Right lobe of liver (tissue), 6 donors: ENCODE measurements at places on chromosomes 7 and 10.

- no peak for DNase-seq
Observed at GRCh38 chr10:46528171-46528671, 28.2 kb downstream of the GPRIN2 start.

DNA sequence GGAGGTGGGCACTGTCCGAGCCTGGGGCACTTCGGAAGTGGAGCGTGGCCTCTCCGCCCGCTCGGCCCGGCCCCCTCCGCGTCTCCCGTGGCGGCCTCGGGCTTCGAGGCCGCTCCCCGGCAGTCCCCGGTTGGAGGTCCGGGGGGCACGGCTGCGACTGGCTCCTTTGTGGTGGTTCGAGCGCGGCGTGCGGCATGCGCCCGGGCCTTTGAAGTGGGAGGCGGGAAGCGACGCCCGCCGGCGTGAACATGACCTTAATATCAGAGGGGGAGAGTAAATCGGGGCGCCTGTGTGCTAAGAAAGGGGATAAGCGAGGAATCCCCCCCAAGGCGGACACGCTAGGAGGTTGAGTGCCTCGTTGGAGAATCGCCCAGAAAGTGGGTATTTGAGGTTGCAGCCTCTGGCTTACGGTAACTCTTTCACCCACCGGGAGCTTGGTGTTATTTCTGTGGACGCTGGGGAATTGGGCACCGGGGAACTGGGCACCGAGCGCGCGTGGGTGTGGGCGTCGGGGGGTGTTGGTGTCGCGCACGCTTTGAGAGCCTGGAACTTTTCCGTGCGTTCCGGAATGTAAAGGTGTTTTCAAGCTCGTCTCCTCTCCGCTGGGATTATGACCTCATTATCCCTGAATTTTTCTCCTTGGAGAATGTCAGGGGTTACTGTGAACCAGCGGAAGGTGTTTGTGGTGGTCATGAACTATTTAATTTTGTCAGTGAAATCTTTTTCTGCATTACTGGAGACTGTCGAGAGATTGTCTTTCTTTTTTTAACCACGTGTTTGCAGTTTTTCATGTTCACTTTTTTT lies 660 bp downstream of the SUV39H2 start:
- no peak for DNase-seq

DNA sequence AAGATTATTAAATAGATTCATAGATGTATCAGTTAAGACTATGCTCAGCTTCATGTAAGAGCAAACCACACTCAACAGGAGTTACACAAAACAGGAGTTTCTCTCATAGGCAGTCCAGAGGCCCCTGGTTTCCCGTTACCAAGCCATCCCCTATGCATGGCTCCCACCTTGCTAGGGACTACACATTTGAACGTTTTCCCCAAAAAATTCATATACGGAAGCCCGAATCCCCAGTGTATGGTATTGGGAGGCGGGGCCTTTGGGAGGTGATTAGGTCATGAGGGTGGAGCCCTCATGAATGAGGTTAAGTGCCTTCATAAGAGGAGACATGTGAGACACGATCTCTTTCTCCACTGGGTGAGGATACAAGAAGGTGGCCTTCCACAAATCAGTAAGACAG lies 29.1 kb downstream of the RSU1 start:
- no peak for DNase-seq

GRCh38 chr10:4194231-4194630 lies 409.2 kb upstream of the KLF6 start:
- no peak for DNase-seq

DNA sequence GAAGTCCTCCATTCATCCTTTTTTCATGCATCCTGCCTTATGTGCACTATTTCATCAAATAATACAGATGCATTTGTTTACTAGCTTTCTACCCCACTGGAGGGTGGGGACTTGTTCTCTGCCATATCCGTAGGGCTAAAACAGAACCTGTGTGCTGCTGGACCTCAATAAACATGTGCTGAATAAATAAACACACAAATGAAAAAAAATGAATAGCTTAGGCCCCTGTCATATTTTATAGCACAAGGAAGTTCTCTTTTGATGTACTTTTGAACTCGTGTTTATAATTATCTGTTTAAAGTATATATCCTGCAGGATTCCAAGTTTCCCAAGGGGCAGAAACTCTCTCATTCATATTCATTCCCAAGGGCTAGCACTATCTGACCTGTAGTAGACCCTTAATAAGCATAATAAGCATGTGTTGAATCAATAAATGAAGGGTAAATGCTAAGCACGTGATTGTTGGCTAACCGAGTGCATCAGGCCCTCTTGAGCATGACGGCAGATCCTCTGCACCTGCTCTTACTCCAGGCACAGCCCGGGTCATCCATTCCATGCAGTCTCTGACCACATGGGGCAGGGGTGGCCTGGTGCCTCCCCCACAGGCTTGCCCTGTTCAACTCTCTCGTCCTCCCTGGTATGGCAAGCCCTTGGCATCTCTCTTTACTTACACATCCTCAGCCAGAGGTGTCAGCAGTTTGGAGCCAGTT lies 474.1 kb upstream of the ZMIZ1 start:
- DNase-seq: no peak

DNA sequence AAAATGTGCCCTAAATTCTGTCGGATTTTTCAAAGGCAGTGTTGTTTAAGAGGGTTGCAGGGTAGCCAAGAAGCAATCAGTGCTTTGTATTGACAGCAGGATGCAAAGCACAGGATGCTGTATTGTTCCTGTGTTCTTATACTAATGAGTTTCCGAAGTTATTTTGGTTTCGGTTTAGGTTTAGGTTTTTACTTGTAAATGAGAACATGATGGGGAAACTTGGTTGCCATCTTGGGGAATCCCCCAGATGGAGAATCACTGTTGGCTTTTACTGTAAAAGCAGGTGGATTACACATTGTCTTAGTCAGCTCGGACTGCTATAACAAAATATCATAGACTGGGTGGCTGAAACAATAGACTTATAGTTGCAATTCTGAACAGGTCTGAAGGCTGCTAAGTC lies 72.1 kb downstream of the INHBA start:
- no peak for DNase-seq

DNA sequence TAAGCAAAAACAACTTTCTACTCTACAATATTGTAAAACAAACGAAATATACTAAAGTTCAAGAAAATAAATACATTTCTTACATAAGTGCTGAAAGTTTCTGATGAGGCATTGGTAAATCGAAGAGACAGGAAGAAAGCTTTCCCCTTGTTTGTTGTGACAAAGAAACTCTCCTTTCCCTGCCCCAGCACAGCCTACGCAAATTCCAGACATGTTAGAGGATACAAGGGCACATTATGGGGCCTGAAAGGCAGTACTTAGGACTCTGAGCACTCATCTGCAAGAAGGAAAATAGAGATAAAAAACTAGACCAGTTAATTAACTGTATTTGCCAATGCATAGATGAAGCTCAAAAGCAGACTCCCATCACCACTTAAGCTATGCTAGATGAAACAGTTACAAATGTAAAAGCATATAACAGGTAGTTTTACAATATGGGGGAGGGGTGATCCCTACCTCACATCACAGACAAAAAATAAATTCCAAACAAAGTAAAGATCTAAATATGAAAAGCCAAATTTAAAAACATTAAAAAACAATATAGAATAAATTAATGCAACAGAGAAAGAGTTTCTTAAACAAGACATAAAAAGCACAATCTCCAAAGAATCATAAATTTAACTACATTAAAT lies 21.8 kb downstream of the ARHGAP19 start:
- no peak for DNase-seq

- no peak for DNase-seq
Observed at GRCh38 chr10:37703833-37704382, 153.5 kb downstream of the ZNF248 start.

GRCh38 chr10:95559471-95559870 lies 1.7 kb downstream of the SORBS1 start:
- DNase-seq: no peak

DNA sequence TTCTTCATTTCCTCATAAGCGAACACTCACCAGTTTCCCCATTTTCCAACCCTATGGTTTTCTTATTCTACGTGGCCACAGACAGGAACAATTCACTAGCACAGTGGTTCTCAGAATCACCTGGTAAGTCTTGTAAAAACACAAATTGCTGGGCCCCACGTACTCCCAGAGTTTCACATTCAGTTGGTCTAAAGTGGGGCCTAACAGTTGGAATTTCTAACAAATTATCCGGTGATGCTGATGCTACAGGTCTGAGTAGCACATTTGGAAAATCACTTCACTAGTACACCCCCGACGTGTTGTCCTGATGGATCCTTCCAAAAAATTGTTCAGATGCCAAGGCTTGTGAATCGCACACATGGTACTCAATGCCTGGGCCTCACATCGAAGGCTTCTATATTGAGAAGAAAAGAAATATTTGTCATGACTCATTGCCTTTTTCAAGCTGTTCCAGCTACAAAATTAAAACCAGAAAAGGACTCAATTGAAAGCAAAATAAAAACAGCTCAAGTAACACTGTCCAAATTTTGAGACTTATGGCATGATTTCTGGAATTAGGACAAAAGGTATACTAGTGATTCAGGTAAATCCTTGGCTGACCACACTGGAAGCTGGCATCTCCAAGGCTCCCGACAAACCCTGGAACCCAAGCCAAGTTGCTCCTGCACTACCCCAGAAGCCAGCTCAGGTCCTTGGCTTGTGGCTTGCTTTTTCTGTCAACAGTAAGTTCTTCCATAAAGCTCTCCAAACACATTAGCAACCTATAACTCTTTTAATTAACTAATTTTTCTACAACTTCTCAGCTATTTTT lies 12.9 kb upstream of the VIM start:
- DNase-seq: no peak

GRCh38 chr7:101235522-101235921 lies 2.1 kb downstream of the CLDN15 start:
- DNase-seq: no peak

- DNase-seq: no peak
Observed at GRCh38 chr10:70564901-70565351, 37.6 kb downstream of the PRF1 start.

GRCh38 chr7:30923009-30923773 lies 11.5 kb downstream of the AQP1 start:
- peak; percentile 46 for DNase-seq

GRCh38 chr10:3747248-3747960 lies 37.6 kb downstream of the KLF6 start:
- no peak for DNase-seq

DNA sequence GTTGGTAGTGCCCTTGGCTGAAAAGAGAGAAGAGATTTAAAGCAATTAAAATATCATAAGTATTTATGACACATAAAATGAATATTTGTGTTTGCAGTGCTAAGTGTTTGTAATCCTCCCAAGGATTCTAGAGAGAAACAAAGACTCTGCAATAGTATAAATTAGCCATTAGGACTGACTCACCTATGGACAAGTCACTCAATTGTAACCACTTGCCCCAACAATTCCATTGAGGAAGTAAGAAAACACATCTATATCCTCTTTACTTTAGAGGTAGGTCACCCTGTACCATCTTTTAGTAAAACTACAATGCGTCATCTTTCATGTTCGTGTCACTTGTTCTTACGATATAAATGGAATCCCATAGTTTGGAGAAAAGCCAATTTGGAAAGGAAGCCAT lies 85.7 kb upstream of the INHBA start:
- DNase-seq: no peak

- no peak for DNase-seq
Observed at GRCh38 chr7:116571037-116571436, 46.2 kb downstream of the CAV1 start.

GRCh38 chr10:11403116-11403515 lies 208.3 kb downstream of the USP6NL start:
- DNase-seq: no peak

GRCh38 chr10:51321980-51322379 lies 247.7 kb downstream of the PRKG1 start:
- no peak for DNase-seq

- DNase-seq: peak; percentile 64
Observed at GRCh38 chr7:22146961-22147512, 201.3 kb upstream of the CDCA7L start.

DNA sequence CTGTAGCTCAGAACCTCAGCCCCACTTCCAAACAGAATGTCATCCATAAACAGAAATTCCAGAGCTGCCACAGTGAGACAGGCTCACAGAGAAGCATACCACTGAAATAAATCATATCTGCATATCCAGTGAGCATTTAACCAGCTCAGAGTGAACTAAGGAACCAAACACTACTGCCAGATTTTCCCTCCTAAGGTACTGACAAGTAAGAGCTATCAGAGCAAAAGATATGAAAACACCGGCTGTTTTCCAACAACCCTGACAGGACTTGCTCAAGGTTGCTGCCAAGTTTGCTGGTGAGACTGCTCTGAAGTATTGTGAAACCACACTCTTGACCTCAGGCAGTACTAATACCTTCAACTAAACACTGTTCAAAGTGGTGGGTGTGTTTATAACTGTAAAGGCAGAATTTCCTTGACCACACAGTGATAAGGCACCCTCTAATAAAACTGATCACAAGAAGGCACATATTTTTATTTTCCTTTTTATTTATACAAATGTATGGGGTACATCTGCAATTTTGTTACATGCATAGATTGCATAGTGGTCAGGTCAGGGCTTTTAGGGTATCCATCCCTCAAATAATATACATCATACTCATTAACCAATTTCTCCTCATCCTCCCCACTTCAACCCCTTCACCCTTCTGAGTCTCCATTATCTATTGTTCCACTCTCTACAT lies 18.3 kb downstream of the SGMS1 start:
- DNase-seq: no peak

DNA sequence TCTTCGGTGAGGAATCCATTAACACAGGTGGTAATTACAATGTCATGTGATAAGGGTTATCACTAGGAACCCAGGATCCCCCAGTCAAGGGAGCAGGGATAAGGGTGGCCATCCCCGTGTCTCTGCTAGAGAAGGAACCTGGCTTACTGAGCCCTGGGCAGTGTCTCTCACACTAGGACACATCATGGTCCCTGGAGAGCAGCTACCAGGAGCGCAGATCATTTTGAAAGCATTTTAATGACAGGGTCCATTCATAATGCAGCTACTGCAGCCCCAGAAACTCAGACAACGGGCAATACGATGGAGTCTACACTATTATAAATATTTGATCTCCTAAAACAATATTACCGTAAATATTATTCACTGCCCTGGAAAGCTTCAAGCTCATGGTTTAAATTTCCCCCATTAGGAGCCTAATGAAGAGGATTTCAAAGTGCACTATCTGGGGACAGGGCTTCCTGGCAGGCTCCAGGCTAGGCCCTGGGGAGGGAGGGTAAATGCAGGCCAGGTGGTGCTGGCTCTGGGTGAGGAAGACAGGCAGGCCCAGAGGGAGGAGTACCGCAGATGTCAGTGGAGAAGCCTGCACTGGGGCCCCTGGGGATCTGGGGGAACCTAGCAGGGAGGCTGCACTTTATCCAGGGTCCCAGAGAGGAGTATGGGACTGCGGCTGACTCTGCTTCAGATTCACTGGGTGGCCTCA lies 52.6 kb upstream of the LOXL4 start:
- DNase-seq: no peak

- DNase-seq: peak; percentile 89
Observed at GRCh38 chr7:140005754-140006503, 56.8 kb downstream of the PARP12 start.

DNA sequence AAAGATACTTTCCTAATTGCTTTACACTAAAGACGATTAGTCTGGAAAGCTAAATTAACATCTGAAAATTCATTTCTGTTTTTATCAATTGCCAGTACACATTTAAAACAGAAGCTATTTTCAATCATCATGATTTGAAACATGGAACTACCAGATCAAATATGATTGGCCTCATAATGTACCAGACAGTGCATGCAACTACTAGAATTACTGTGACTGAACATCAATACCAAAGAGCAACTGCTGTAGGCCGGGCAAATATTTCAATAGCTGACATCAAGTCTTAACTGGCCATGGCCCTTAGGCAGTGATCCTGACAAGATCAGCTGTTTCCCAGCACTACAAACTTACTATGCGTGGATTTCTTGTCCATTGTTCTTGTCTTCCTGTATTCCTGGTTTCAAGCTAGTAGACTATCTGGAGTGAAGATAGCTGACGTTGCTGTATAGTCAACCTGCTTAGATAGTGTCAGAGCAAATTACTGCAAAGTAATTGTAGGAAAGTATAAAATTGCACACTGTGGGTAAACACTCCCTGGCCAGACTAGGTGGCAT lies 21.7 kb upstream of the WNT16 start:
- no peak for DNase-seq
